Heart left ventricle (tissue), 16 donors: ENCODE measurements at places on chromosomes 3 and 15. TPM values are rescaled to one million over a fixed set of nuclear protein-coding genes. Genes with fewer than 3 reads are reported as not detected.

DNA sequence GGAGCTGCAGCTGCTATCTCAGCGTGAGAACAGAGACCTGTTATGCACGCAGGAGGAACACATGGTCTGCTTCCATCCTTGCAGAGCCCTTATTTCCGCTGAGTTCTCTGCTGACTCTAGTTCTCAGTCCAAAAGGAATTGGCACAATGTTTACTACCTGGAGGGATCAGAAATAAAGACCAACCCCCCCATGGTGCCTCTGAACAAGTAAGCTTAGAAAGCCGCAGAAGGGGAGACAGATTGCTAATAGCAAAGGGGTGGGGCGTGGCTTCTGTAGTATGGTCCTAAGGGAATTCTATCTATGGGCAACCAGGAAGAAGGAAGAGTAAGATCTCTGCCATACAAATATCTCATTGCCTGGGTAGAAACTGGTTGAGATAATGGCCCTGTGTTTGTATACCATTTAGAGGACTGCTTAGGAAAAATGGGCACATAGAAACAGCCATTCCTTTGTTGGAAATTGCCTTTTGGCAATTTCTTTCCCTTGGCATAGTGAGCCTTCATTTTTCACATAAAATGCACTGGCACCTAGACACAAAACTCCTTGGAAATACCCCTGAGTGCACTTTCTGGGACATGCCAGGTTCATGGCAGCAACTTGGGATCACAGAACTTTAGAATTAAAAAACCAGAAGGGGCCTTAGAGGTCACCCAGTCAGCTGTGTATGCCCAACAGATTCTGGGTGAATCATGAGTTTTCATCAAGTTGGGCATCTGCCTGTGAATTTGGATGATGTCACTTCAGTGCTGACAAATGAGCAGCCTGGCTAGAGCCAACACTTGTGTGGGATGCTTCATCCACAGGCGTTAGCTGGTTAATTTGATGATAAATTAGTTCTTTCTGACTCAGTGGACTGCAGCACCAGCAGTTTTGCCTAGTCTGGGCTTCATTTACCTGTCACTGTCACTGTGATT, 57.4 kb upstream of the STXBP5L start:
- no peak overlapping the region for H3K4me3 ChIP-seq
- peaks cover 7% of the 10 kb centered on the region for H3K27me3 ChIP-seq
- no peak for DNase-seq
- H3K36me3 ChIP-seq, result no peaks in the 10 kb centered on the region
- H3K4me1 ChIP-seq, result no peaks in the 10 kb centered on the region

GRCh38 chr3:5210926-5211325, 23.4 kb downstream of the EDEM1 start:
- H3K27ac ChIP-seq, result no peak overlapping the region
- no peaks in the 10 kb centered on the region for H3K4me1 ChIP-seq
- H3K27me3 ChIP-seq, result no peaks in the 10 kb centered on the region
- H3K4me3 ChIP-seq, result no peak overlapping the region
- peaks cover 99% of the 10 kb centered on the region for H3K36me3 ChIP-seq
- DNase-seq, result no peak

GRCh38 chr15:52153900-52154895, 37.0 kb downstream of the GNB5 start:
- DNase-seq, result no peak
- no peaks in the 10 kb centered on the region for H3K27me3 ChIP-seq
- no peak overlapping the region for H3K27ac ChIP-seq
- H3K4me1 ChIP-seq, result no peaks in the 10 kb centered on the region
- no peak overlapping the region for H3K4me3 ChIP-seq

DNA sequence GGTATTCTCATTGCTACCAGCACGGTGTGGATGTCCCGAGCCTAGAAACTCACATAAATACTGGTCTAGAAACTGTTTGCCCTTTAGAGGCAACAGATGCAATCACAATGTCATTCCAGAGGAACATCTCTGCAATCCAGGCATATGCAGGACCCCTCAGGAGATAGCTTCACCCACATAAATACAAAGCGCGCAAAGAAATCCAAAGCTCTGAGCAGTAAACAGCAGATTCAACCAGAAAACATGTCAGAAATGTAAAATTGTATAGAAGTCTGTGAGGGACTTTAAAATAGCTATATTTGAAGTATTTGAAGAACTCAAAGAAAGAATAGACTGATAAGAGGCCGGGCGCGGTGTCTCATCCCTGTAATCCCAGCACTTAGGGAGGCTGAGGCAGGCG, 291.7 kb downstream of the FAM43A start:
- no peak for DNase-seq
- H3K4me1 ChIP-seq, result no peaks in the 10 kb centered on the region
- H3K4me3 ChIP-seq, result no peak overlapping the region

GRCh38 chr3:146139586-146140110, 21.3 kb downstream of the PLOD2 start:
- H3K4me1 ChIP-seq, result peaks cover 63% of the 10 kb centered on the region
- no peaks in the 10 kb centered on the region for H3K36me3 ChIP-seq
- H3K27me3 ChIP-seq, result no peaks in the 10 kb centered on the region
- no peak overlapping the region for H3K27ac ChIP-seq

- no peaks in the 10 kb centered on the region for H3K4me1 ChIP-seq
- H3K27ac ChIP-seq, result no peak overlapping the region
- DNase-seq, result no peak
- no peaks in the 10 kb centered on the region for H3K27me3 ChIP-seq
Observed at GRCh38 chr3:138241061-138241460, 54.0 kb downstream of the ARMC8 start.

DNA sequence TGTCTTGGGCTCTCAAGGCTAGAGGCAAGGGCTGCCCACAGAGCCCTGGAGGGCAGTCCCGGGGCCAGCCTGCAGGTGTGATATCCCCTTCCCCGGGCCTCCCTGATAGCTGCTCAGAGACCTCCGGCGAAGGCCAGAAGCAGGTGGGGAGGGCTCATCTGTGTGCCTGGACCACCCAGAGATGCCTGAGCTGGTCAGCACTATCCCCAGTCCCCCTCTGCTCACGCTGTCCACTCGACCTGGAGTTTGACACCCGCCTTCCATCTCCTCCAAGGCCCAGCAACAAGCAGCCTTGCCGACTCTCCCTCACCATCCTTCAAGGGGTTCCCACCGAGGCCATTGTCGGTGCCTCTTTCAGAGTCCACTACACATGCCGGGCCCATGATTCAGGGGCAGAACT, 39.4 kb downstream of the DNAH1 start:
- H3K27me3 ChIP-seq, result no peaks in the 10 kb centered on the region
- DNase-seq, result no peak
- no peaks in the 10 kb centered on the region for H3K4me1 ChIP-seq

DNA sequence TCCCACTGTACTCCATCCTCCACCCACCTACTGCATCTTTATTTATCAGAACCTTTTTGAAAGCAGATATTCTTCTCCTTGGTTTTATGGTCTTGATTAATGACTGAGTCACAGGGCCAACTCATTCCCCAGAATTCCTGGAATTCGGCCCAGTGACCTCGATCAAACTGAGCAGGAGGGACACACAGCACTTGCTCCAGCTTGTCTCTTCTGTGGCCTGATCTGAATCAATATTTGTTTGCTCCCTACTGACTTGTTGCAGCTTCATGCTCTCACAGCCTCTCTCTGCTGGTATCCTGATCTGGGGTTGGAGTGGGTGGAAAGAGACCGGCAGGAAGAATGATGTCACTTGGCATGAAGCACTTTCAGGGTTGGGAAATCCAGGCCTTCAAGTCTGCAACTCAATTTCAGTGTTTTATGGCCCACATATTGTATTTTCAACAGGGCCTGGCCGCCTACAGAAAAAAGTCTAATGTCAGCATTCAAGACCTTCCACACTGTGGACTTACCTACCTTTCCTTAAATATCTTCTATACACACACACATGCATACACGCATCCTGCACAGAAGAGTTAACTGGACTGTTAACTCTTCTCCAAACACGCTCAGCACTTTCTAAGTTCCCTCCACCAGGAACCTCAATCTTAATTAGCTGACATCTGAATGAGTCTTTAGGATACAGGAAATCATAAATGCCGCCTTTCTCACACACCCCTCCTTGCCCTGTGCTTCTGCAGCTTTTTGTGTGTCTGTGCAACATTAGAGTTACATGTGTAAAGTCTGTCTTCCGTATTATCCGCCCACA, 4.6 kb downstream of the ANXA2 start:
- H3K36me3 ChIP-seq, result peaks cover 16% of the 10 kb centered on the region
- H3K4me3 ChIP-seq, result peak overlapping the region; percentile 86
- H3K27me3 ChIP-seq, result no peaks in the 10 kb centered on the region
- H3K4me1 ChIP-seq, result peaks cover 68% of the 10 kb centered on the region
- peak overlapping the region; percentile 94 for H3K27ac ChIP-seq

DNA sequence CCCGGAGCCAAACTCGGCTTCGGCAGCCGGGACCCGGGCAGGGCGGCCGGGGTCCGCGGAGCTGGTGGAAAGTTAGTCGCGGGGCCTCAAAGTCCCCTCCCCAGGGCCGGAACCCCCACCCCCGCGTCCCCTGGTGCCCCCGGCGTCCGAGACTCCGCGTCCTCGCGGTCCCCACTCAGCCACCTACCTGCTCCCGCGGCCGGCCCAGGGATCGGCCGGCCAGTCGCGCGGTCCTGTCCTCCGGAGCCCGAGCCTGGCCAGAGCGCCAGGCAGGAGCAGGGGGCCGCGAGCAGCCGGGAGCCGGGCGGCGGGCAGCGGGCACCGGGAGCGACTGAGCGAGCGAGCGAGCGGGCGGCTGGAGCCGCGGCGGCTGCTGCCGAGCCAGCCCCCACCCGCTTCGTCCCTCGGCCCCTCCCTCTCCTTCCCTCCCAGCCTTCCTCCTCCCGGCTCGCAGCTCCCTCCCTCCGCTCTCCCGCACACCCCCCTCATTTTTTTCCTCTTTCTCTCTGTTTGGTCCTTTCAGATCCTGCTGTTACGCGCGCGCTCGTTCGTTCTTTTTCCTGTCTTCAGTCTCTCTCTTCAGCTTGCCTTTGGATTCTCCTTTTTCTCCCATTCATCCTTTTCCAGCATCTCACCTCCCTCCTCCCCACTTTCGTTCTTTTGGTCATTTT, at the start of gene MEGF11:
Gene MEGF11, minus strand, starts transcription at position 333 of the 671 bp plus-strand sequence. CDS start 125,347 bp downstream, outside the sequence.
- H3K27ac ChIP-seq, result no peak within 1 kb of the TSS
- DNase-seq, result peak; percentile 23
- H3K4me3 ChIP-seq, result peak within 1 kb of the TSS; percentile 49
- H3K36me3 ChIP-seq, result no peaks in the 10 kb centered on the region
- H3K4me1 ChIP-seq, result peaks cover 21% of the 10 kb centered on the region
- H3K27me3 ChIP-seq, result peaks cover 23% of the 10 kb centered on the region

DNA sequence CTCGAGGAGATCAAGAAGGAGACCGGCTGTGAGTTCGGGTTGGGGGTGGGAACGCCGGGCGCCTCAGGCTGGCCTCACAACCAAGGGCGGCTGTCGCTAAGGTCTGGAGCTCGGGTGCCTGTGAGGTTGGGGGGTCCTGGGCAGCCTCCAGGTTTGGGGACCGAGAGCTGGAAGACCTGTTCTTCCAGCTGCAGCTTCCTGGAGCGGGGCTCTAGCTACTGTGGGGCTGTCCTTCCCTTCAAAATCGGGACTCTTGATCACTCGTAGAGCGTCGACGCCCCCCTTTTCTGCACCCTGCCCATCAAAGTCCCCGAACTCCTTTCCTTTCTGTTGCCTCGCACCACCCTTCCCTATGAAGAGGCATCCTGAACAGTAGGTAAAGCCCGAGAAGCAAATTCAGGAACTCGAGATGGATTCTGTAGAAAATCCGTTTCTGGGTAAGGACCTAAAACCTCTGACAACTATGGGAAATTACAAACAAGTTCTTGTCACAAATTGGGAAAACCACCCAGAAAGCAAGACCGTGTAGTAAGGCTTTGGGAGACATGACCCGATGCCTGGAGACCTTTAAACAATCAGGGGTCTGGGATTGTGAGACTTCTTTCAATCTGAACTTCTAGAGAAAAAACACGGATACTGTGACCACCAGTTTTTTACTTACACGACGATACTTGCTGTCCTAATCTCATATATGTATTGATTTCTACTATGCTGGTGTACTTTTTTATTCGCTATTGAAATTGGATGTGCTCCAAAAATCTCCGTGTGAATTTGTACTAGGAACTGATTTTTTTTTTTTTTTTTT, 556 bp downstream of the CHP1 start:
- H3K36me3 ChIP-seq, result no peaks in the 10 kb centered on the region
- no peak for DNase-seq
- H3K27ac ChIP-seq, result peak overlapping the region; percentile 91
- H3K27me3 ChIP-seq, result no peaks in the 10 kb centered on the region

- H3K4me1 ChIP-seq, result peaks cover 6% of the 10 kb centered on the region
- H3K4me3 ChIP-seq, result no peak overlapping the region
- DNase-seq, result peak; percentile 46
- H3K27ac ChIP-seq, result no peak overlapping the region
- H3K36me3 ChIP-seq, result no peaks in the 10 kb centered on the region
- no peaks in the 10 kb centered on the region for H3K27me3 ChIP-seq
Observed at GRCh38 chr3:160929595-160929994, 173.6 kb downstream of the PPM1L start.

- no peak for DNase-seq
- no peak overlapping the region for H3K27ac ChIP-seq
- H3K4me1 ChIP-seq, result no peaks in the 10 kb centered on the region
- no peaks in the 10 kb centered on the region for H3K27me3 ChIP-seq
- no peaks in the 10 kb centered on the region for H3K36me3 ChIP-seq
Observed at GRCh38 chr3:115156046-115156654, 9.1 kb upstream of the ZBTB20 start.

GRCh38 chr3:142434503-142434902, 13.3 kb downstream of the XRN1 start:
- H3K27me3 ChIP-seq, result no peaks in the 10 kb centered on the region
- H3K36me3 ChIP-seq, result peaks cover 47% of the 10 kb centered on the region
- no peak for DNase-seq
- no peak overlapping the region for H3K4me3 ChIP-seq
- no peak overlapping the region for H3K27ac ChIP-seq

- no peak overlapping the region for H3K27ac ChIP-seq
- H3K36me3 ChIP-seq, result no peaks in the 10 kb centered on the region
- no peaks in the 10 kb centered on the region for H3K27me3 ChIP-seq
- DNase-seq, result no peak
Observed at GRCh38 chr15:84967380-84967779, 14.3 kb upstream of the PDE8A start.

DNA sequence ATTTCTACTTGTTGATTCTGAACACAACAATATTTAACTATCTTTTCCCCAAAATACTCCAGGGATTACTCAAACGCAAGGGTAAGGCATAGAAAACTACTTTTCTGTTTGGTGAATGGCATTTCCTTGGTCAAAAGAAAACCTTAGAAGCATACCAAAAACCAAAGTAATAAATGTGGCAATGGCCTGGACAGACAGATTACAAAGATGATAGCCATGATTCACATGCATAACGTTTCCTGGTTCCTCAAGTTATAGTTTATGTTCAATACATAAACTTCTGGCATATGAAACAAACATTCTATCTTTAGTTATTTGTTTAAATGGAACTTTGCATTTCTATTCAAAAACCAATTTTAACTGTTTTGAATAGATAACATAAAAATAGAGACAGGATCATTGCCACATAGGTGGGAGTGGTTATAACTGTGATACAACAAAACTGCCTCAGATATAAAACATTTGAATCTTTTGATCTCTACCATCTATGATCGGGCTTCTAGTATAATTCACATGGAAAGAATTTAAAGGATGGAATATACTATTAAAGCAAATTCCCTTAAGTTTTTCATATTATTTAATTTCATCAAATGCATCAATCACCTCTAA, 32.1 kb downstream of the FOXP1 start:
- H3K36me3 ChIP-seq, result no peaks in the 10 kb centered on the region
- H3K27me3 ChIP-seq, result no peaks in the 10 kb centered on the region
- DNase-seq, result no peak

GRCh38 chr3:183546625-183547024, 8.9 kb downstream of the KLHL6 start:
- H3K27me3 ChIP-seq, result no peaks in the 10 kb centered on the region
- H3K4me3 ChIP-seq, result no peak overlapping the region
- no peak overlapping the region for H3K27ac ChIP-seq
- no peaks in the 10 kb centered on the region for H3K36me3 ChIP-seq
- no peaks in the 10 kb centered on the region for H3K4me1 ChIP-seq

The MUC4 gene
- not detected for total RNA-seq

The MST1R gene
- total RNA-seq, result 0.79 TPM

The RBPMS2 gene
- total RNA-seq, result 137 TPM

The SOX14 gene
- not detected for total RNA-seq

The OXTR gene
- total RNA-seq, result 0.18 TPM
